Iris pigment epithelial cell (primary cell): ENCODE measurements at places on chromosomes 1 and 21.

DNA sequence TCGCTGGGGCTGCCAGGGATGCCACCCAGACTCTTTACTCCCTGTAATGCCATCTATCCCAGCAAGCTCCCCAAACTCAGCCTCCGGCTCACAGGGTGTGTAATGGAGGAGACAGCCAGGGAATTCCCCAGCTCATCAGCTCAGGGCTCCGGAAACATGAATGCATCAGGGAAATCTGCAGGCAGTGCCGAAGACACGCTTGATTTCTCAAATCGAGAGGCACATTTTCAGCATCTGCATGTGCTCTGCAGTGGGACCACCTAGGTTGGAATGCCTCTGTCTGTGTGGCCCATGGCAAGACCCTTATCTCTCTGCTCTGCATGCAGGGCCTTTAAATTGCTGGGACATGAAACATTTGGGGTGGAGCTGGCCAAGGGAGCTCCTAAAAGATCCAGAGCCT is 170.1 kb downstream of the TRABD2B start:
- DNase-seq = no peak

DNA sequence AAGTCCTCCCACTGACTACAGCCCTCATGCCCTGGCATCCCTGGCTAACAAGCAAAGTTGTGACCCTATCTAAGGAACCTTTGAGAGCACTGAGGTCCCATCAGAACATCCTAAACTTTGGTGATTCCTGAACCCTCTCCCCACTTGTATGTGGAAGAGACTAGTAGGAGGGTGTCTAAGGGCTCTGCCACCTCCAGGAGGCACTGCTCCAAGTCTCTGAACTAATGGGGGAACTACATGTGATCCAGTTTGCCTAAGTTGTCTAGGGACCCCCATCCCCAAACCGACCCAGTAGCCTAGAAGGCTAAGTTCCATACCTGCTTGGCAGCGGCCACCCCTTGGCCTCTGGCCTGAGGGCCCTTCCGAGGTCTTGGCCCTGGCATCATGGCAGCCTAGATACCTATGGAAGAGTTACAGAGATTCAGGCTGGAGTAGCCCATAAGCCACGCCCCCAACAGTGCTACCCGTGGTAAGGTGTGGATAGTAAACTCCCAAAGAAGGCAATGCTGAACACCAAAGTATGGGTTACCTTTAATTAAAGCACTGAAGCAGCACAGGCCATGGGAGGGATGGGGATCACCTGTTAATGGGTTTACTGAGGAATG is 1.7 kb downstream of the CC2D1B start:
- DNase-seq = no peak

DNA sequence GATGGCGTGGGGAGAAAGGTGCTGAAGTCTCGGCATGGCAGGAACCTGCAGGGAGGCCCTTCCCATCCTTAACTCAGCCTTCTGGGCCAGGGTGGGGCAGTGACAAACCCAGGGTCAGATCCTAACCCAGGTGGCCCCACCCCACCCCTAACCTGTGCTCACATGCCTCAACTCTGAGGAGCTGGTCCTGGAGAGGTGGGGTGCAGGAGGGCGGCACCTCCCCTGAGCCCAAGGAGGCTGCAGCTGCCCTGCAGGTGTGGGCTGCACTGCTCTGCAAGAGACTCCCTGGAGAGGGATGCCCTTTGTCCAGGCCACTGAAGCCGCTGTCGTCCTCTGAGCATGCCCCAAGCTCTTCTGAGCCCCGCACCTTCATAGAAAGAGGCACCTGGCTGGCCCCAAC is 15.2 kb upstream of the ADAMTSL4 start:
- DNase-seq = no peak

DNA sequence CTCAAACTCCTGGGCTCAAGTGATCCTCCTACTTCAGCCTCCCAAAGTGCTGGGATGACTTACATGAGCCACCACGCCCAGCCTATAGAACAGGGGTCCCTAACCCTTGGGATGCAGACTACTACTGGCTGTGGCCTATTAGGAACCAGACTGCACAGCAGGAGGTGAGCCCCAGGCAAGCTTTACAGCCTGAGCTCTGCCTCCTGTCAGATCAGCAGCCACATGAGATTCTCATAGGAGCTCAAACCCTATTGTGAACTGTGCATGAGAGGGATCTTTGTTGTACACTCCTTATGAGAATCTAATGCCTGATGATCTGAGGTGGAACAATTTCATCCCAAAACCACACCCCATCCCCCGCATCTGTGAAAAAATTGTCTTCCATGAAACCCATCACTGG is 13.4 kb upstream of the PSMB4 start:
- no peak for DNase-seq

- no peak for DNase-seq
Observed at GRCh38 chr21:42505090-42505726, 8.4 kb upstream of the SLC37A1 start.

GRCh38 chr1:171644805-171645483 is 7.5 kb downstream of the MYOC start:
- peak; percentile 86 for DNase-seq

GRCh38 chr21:45192332-45192731 is 95.4 kb downstream of the POFUT2 start:
- DNase-seq = no peak

GRCh38 chr1:56676571-56677035 is 31.5 kb downstream of the PRKAA2 start:
- peak; percentile 93 for DNase-seq

- DNase-seq = no peak
Observed at GRCh38 chr1:109985247-109986053, 885 bp downstream of the AHCYL1 start.

- DNase-seq = peak; percentile 93
Observed at GRCh38 chr1:164780863-164781262, 221.9 kb downstream of the PBX1 start.

DNA sequence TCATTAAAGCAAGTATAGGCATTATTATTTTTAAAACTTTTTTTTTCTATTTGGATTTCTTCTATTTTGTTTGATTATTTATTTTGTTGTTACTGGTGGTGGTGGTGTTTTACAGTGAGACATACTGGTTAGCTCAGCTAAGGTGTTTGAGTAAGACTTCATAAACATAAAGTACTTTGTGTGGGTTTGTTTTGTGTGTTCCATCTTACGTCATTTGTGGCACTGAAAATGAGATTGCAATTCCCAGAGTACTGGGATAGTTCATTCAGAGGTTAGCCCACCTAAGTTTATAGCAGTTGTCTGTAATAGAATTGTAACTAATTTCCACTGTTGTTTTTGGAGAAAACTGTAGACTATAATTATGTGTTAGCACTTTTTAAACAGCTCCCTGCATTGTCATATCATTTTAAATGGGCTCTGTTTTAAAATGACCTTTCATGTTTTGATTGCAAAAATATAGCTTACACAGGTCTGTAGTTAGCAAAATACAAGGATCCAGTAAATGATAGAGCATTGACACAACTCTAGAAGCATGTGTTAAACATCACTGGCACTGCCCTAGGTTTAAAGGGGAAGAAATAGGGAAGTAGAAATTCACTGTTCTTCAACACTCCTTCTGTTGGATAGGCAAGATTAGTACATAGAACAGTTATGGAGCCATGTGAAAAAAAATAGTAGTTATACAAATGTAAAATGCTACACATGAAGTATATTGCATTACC is 171.7 kb downstream of the NFIA start:
- DNase-seq = peak; percentile 48
